Activated T-cell treated with anti-CD3 and anti-CD28 coated beads for 24 hours (primary cell): ENCODE measurements at places on chromosomes 7 and 10.

GRCh38 chr7:67696124-67696523 lies 699.5 kb downstream of the TYW1 start:
- no peak for DNase-seq

- no peak for DNase-seq
These were observed 115.8 kb downstream of the SEMA3D start for GRCh38 chr7:85070967-85071628.

- DNase-seq = no peak
These were observed 4.2 kb upstream of the AOC1 start for GRCh38 chr7:150848111-150848510.

DNA sequence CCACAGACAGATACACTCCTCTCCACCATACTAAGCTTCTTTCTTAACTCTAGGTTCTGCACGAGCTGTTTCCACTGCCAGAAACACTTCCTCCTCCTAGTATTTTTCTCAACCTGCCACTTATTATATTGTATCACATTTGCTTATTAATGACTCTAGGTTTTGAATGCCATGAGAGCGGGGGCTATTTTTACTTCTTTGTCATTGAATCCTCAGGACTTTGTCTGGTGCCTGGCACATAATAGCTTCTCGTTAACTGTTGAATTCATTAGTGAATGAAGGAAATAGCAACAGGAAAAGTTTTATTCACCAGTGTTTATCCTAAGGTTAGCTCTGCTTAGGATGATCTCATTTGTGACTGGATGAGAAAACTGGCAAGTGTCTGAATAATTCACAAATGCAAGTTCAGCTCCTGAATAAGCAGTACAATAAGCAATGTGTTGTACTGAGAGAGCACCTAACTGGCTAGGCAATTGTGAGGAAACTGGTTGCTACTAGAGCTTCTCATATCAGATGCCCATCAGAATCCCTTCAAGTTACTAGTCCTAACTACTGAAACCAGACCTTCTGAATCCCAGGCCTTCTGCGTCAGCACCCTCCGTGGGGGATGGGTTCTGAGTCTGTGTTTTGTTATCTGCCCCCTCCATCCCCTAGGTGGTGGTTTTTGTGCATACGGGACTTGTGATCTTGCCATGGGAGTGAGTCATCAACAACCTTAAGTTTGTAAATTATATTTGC lies 92.7 kb downstream of the LSMEM1 start:
- DNase-seq = no peak

- no peak for DNase-seq
These were observed 262.7 kb downstream of the CTNNA3 start for GRCh38 chr10:67433276-67433675.

DNA sequence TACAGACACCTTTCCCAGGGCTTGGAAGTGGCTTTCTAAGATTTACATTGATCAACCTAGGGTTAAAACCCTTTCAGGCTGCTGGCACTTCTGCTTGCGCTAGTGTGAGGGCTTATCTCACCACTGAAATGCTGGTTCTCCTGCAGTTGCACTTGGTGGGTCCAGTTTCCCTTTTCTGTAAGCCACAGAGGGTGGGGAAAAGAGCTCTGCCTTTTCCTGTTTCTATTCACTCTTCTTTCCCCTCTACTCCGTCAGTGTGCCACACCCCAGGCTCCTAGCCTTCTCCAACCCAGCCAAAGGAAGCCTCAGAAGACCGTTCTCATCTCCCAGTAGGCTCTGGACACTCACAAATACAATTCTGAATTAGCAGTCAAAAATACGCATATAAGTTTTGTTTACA lies 19.0 kb upstream of the CAPZA2 start:
- DNase-seq = no peak

GRCh38 chr7:28738412-28738811 lies 219.7 kb downstream of the TRIL start:
- no peak for DNase-seq

DNA sequence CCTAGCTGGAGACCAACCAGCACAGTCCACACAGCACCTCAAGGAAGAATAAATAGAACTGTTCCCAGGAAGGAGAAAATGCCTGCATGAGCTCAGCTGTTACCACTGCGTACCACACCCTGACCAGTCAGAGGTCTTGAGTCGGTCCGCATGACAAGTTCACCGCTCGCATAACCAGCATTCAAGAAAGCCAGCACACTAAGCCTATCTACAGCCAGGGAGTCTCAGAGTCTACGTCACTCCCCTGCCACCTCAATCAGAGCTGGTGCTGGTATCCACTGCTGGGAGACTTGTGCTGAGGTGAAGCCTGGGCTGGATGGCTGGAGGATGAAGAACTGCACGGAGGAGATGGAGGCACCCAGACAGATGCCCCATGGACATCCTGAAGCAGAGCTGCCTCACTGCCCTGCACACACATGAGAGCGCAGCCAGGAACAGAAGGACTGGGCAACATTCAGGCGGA lies 19.6 kb downstream of the AKR1C1 start:
- no peak for DNase-seq

DNA sequence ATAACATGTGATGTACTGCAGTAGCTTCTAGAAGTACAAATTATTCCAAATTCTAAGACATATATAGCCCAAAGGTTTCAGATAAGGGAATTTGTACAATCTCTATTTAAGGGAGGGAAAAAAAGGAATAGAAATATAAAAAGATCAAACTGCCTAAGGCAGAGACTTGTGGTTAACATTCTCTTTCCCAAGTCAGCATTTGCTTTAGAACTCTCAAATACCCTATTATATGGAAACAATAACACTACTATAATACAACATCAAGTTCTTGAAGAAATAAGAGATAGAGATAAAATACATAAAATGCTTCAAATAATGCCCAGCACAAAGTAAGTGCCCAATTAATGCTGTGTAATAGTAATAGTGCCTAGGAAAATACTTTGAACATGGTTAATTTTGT lies 123.1 kb downstream of the CRPPA start:
- no peak for DNase-seq

DNA sequence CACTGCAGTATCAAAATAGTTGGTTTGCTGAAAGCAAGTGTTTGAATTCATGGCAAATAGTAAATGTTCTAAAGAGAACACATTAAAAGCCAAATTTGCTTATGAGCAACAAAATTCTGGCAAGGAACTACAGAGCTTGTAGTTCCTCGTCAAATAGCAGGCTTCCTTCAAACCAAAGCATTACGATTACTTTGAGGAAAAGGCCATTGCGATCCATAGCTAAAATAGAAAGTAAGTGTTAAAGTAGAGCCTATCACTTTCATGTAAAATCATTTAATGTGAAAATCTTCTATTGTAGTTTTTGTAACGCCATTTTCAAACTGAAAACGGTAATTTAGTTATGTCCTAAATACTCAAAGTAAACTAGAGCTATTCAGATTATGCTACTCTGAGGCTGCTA lies 20.1 kb downstream of the CACNA2D1 start:
- no peak for DNase-seq

- no peak for DNase-seq
These were observed 13.3 kb upstream of the MIOS start for GRCh38 chr7:7553386-7553785.

- DNase-seq = no peak
These were observed 22.2 kb downstream of the TMEM120A start for GRCh38 chr7:75971961-75972763.

- DNase-seq = no peak
These were observed 73.8 kb downstream of the LRGUK start for GRCh38 chr7:134200970-134201369.

GRCh38 chr10:103855424-103855823 lies at the start of gene SH3PXD2A:
SH3PXD2A (minus strand) TSS chr10:103855576; CDS start chr10:103855266, 310 bp downstream.
- no peak for DNase-seq

GRCh38 chr10:97292862-97293198 lies 393 bp upstream of the ARHGAP19 start:
- no peak for DNase-seq

DNA sequence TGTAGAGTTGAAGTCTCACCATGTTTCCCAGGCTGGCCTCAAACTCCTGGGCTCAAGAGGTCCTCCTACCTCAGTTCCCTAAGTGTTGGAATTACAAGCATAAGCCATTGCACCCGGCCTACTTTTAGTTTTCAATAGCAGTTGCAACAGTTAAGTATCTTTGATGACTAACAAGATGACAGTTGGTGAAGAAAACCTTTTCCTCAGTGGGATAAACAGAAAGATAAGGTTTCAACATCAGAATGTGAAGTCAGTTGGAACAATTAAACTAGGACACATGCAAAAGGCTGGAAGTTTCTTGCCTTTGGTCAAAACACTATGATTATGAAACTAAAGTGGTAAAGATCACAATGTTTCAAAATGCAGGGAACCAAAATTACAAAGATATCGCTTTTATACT lies 169.2 kb downstream of the ZNF438 start:
- DNase-seq = no peak

DNA sequence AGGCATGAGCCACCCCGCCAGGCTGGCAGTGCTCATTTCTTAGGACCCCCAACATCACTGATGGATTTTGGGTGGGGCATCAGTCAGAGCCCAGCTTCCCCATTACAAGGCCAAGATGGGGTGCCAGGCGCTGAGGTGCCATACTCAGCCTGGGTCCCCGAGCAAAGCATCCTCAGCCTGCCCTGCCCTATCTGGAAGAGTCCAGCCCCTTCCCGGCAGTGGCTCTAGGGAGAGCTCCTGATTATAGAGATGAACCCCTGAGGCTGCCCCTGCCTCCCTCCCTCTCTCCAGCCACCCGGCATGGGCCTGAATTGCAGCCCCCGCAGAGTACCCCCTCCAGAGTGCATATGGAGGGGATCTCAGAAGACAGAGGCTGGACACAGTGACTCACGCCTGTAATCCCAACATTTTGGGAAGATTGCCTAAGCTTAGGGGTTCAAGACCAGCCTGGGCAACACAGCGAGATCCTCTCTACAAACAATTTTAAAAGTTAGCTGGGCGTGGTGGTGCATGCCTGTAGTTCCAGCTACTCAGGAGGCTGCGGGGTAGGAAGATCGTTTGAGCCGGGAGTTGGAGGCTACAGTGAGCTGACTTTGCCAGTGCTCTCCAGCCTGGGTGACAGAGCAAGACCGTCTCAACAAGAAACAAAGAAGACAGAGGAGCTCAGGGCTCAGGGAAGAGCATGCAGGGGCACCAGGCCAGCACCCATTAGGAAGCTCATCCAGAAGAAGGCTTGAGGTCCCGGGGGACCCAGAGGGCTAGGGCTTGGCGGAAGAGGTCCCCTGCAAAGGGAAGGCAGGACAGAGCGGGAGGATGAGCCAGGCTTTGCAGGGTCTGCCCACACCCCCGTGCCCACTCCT lies 13.3 kb downstream of the LAT2 start:
- no peak for DNase-seq
